ENCODE measurements at places on chromosomes 16 and 17.

- no peak for DNase-seq
Observed at GRCh38 chr16:29862383-29862883, 593 bp downstream of the CDIPT start.

GRCh38 chr17:279776-280175, 72.8 kb downstream of the RPH3AL start:
- no peak for DNase-seq

DNA sequence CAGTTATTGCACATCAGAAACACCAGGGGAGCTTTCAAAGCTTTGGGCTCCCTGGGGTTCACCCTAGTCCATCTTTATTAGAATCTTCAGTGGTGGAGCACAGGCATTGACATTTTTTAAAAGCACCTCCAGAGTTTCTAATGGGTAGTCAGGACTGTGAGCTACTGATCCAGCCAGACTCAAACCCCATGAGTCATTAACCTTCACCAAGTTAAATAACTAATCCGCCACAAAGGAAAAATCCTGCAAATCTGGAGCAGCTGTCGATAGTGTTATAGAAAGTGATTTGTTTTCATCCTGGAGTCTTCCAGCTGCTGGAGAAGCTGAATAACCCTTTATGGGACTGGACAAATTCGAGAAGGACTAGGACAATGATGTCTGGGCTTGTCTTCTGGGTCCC, 93.2 kb upstream of the PIRT start:
- DNase-seq, result no peak

DNA sequence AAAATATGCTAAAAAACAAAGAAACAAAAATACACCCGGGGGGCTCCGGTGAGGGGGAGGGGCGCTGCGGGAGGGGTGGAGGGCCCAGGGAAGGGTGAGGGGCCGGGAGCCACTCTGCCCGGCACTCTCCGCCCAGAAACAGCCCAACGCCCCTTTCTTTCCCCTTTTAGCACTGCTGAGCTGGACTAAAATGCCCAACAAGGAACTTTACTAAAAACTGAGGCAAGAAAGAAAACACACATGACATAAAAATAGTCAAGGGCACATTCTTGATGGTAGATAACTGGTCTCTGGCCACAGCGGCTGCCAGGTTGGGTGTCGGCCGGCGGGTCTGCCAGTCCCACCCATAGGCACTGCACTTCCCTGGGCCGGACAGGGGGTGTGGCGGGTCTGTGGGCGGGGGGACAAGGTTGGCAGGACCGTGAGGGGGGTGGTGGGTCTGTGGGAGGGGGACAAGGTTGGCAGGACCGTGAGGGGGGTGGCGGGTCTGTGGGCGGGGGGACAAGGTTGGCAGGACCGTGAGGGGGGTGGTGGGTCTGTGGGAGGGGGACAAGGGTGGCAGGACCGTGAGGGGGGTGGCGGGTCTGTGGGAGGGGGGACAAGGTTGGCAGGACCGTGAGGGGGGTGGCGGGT, 20.9 kb downstream of the METRNL start:
- DNase-seq, result no peak

- no peak for DNase-seq
Observed at GRCh38 chr16:21598206-21598605, 1.2 kb upstream of the METTL9 start.

DNA sequence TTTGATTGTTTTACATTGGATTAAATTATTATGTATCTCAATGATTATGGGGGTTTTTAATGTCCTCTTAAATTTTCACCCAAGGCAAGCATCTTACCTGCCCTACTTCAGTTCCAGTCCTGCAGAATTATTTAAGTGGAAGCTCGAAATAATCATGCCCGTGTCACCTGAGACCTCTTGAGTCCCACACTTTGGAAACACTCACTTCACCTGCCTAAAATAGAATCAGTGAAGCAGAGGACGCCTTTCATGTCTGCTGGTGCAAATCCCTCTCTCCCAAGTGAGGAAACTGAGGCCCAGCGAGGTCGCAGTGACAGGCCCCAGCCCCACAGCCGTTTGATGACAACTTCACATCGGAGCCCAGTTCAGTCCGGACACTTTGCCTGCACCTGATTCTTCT, 284.6 kb downstream of the C16orf95 start:
- no peak for DNase-seq

GRCh38 chr17:45584092-45585036, 93.8 kb upstream of the PLEKHM1 start:
- peak; percentile 76 for DNase-seq

GRCh38 chr16:10242916-10243315, 60.7 kb upstream of the GRIN2A start:
- DNase-seq, result no peak

DNA sequence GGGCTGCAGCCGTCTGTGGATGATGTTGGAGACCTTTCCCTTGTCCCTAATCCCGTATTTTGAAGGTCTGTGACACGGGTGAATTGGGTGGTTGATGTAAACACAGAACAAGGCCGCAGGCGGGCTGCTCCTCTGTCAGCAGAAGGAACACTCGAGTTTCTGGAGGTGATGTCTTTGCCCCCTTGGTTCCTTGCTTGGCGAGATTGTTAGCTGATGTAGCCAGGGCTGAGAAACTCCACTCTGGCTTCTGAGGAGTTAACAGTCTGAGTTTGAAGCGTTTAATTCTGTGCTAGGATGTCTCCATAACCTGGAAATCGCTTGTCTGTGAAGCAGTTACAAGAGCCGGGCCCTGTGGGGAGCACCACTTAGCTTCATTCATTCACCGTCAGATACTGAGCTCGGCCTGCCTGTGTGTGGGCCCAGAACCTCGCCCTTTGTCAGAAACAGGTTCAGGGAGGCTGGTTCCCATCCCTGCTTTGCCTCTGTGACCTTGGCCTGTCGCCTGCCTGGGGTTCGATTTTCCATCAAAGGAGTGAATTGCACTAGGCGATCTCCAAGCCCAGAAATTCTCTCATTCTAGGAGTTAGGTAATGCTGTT, 1.3 kb downstream of the MAPK8IP3 start:
- DNase-seq, result no peak

- no peak for DNase-seq
Observed at GRCh38 chr17:27518545-27519521, 62.6 kb downstream of the KSR1 start.
